Vagina (tissue), 2 donors: ENCODE measurements at places on chromosomes 1 and 21.

DNA sequence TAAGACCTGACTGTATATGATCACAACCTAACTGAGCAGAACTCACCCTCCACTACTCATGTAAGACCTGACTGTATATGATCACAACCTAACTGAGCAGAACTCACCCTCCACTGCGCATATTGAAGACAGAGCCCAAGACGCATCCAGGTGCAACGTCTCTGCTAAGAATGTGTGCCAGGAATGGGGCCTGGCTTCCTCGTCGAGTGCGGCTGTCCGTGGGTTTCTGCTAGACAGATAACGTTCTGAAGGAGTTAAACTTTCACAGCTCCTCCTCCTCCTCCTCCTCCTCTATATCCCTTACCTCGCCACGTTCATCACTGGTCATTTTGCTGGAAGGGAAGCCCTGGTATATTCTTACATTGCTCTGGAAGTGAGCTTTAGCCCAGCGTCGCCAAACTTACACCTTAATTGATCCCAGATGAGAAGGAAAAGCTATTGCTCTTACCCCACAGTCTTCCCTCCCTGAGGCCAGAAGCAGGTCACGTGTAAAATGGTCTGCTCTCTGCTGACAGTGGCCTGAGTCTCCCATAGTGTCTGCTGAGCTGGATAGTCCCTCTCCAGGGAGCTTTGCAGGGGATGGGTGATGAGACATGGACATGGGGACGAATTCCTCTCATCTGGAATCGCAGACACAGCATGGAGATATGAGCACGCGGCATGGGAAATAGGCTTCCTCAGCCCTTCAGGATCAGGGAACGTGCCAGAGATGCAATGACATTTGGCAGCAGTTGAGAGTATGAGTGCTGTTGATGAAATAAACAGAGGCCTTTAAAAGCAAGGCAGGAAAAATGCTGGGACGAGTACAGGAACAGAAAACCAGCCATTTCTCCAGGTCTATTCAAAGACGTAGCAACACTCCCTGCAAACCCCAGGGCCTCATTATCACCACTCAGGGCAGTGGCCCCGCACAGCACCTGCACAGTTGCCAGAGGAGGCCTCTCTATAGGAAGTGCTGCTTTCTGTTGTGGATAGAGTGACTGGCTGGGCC, 528.1 kb downstream of the KIF26B start:
- H3K36me3 ChIP-seq, result no peaks in the 10 kb centered on the region
- DNase-seq, result peak; percentile 71
- no peak overlapping the region for H3K4me3 ChIP-seq
- H3K27ac ChIP-seq, result no peak overlapping the region

DNA sequence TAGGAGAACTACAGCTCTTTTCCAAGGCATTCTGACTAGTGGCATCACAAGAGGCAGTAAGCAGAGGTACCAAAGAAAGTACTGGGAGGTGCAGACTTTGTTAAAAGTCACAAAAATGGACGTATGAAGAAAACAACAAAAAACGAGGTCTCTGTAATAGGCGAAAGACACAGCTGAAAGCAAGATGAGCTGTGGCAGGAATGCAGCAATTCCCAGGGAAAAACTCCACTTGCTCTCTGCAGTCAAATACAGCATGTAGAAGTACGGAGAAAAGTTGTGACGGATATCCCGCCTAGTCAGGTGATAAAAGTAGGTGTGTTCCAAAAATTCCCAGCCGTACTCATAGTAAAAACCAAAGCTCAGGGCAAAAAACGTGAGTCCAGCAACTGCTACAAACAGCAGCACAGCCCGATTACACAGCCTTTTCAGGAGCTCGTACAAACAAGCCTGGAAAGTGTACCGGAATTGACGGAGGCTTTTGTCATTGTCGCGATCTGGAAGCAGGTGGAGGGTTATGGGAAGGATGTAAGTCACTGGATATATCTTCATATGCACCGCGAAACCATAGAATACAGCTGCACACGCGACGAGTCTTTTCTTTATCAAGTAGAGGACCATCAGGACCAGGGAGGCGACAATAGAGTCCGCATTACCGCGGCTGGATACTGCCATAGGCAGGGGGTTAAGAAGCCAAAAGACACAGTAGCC, 979 bp downstream of the PIGM start:
- peak overlapping the region; percentile 93 for H3K4me3 ChIP-seq
- no peak for DNase-seq
- H3K36me3 ChIP-seq, result no peaks in the 10 kb centered on the region
- peak overlapping the region; percentile 45 for H3K27ac ChIP-seq
- peaks cover 29% of the 10 kb centered on the region for H3K4me1 ChIP-seq

DNA sequence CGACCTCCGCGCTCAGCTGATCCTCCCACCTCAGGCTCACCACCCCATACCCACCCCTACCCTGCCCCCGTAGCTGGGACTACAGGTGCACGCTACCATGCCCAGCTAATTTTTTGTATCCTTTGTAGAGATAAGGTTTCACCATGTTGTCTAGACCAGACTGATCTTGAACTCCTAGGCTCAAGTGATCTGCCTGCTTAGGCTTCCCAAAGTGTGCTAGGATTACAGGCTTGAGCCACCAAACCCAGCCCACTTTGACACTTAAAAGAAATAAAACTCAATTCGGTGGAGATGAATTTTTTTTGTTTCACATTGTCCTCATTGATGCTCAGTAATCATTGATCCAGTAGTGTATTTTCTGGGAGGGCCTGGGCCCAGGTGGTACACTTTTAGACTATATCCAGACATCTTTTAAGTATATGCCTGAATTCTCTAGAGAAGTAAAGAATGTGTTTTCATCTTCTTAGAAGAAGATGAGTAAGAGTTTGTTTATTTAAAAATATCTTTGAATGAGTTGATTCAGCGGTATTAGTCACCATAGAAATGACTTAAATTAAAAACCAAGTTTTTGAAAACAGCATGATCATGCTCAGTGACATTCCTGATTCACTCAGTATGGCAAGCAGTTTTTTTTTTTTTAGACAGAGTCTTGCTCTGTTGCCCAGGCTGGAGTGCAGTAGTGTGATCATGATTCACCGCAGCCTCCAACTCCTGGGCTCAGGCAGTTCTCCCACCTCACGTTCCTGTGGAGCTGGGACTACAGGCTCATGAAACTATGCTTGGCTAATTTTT, 57.8 kb downstream of the EPB41 start:
- H3K27me3 ChIP-seq, result no peaks in the 10 kb centered on the region
- DNase-seq, result no peak
- H3K36me3 ChIP-seq, result no peaks in the 10 kb centered on the region
- H3K27ac ChIP-seq, result peak overlapping the region; percentile 78
- no peak overlapping the region for H3K4me3 ChIP-seq

DNA sequence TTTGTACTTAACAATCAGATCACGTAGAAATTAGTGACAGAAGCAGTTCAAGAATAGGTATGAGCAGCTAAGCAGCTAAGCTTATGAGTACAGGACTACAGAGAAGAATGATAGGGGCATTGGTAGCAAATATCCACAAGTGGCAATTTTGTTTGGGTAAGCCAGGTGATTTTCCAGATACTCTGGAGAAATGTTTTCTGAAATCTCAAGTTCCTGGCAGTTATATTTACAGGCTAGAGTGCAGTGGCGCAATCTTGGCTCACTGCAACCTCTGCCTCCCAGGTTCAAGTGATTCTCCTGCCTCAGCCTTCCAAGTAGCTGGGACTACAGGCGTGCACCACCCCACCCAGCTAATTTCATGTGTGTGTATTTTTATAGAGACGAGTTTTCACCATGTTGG, 55.1 kb downstream of the ARID4B start:
- no peak for DNase-seq
- no peak overlapping the region for H3K27ac ChIP-seq
- peaks cover 53% of the 10 kb centered on the region for H3K4me1 ChIP-seq
- H3K36me3 ChIP-seq, result no peaks in the 10 kb centered on the region

- DNase-seq, result no peak
- no peak overlapping the region for H3K27ac ChIP-seq
- no peaks in the 10 kb centered on the region for H3K27me3 ChIP-seq
- no peaks in the 10 kb centered on the region for H3K36me3 ChIP-seq
- H3K4me1 ChIP-seq, result no peaks in the 10 kb centered on the region
Observed at GRCh38 chr1:37403166-37403565, 71.2 kb upstream of the ZC3H12A start.
